ENCODE measurements at places on chromosomes 7 and 10.

DNA sequence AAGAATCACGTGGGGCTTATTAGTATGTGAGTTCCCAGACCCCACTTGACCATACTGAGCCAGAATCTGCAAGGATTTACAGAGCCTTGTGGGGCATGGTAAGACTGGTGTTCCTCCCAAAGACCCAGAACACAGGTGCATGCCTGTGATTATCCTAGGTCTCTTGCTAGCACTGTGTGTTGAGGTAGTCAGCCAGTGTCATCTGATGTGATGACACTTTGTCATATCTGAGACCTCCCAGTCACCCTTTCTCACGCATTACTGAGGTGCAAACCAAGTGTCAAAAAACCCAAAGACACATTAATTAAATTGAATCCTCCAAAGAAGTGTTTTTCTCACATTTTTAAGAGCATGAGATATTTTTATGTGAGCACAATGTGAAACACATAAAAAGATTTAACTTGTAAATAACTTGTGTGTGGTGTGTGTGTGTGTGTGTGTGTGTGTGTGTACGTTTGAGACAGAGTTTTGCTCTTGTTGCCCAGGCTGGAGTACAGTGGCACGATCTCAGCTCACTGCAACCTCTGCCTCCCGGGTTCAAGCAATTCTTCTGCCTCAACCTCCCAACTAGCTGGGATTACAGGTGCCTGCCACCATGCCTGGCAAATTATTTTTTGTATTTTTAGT lies 162.0 kb upstream of the PRPS1L1 start:
- no peak for DNase-seq

DNA sequence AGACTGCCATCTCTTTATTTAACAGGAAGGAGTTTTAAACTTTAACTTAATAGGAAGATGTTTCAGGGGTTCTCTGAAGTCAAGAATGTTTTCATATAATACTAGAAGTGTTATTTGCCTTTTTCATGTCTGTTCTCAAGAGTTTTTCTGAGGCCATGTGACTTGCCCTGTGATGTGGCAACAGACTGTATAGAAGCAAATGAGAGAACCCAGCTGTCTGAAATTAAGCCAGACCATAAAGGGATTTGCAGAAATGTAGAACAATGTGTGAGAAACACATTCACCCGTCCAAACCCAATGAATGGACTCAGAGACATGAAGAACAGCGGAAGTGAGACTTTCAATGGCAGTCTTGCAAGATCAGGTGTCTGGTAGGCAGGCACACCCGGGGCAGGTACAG lies 23.8 kb downstream of the MAPK8 start:
- no peak for DNase-seq

- no peak for DNase-seq
Measured at GRCh38 chr7:151572136-151572535, 52.4 kb upstream of the RHEB start.

- DNase-seq: no peak
Measured at GRCh38 chr10:33026422-33026821, 68.4 kb upstream of the ITGB1 start.

DNA sequence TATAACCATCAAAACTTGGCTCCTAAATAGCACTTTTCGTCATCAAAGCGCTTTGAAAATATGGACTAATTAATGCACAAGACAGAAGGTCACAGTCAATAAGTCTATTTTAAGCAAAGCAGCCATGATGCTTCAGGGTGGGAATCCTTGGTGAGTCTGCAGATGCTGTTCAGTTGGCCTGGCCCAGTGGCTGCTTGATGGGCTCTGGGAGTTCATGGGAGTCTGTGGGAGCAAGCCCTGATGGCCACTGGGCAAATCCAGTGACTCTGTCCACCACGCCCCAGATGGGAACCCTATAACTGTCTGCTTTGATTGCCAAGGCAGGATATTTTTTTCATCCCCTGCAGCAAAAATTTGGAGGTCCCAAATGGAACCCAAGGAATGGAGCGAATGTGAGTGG lies 95.7 kb upstream of the CTBP2 start:
- DNase-seq: no peak

DNA sequence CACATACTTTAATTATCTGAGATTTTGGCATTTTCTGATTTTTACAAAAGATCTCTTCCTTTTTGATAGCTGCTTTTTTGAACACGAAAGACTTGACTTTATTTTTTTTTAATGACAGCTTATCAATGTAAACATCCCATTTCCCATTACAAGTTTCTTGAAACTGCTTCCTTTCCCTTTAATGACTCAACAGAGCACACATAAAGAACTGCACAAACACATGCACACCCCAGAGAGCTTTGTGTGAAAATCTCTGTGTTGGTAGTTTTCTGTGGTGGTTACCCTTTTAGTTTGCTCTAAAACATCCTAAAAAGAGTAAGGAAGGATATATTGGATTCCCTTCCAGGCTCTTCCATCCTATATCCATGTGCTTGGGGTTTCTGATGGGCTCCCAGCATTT lies 125.1 kb upstream of the ZNF32 start:
- no peak for DNase-seq

DNA sequence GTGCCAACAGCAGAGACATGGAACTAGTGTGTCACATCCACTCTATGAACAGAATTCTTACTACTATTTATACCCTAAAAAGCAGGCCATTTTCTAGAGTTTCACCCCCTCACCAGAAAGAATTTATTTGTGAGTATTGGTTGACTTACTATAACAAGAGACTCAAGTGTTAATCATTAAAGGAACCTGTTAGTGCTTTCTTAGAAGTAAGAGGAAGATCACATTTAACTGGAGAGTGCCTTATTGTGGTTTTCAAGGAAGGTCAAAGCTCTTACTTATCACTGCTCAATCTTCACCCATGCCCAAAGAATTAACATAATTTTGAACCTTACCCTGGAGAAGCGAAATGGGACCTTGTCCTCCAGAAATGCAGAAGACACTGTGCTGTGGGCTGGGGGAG lies 169.3 kb upstream of the PRSS1 start:
- DNase-seq: no peak

DNA sequence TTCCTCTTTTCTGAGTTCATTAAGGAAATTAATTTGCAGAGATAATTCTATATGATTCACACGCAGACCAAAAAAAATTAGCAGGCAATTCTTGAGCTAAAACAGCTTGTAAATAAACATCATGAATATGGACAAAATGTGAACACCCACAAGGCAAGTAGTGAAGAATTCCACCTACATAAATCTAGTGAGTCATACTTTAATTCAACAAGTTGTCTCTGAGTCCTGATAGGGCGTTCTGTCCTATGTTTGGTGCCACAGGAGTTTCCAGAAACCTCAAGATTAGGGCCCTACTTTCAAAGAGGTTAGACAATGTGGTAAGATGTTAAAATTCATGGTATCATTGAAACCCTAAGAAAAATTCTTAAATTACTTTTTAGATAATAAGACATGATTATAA lies 122.3 kb downstream of the SGMS1 start:
- DNase-seq: peak; percentile 64

DNA sequence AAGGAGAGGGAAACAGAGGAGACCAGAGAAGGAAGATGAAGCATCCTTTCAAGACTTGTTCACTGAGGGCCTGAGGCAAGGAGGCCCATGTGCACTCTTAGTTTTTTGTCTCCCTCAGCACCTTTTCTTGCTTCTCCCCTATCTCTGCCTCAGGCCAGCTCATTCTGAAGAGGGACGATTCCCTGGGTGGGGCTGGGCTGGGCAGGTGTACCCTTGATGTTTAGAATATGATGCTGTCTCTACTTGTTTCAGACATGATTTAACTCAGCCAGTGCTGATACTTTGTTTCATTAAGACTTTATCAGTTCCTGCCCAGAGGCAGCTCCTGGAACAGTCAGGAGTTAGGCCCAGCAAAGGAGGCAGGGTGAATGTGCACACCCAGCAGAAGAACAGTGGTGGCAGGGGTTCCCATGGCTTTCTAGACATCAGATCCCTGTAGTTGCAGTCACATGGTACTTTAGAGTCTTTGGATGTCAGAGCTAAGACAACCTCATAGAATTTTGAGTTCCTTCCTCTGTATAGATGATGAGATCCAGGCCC lies 3.4 kb downstream of the PRXL2A start:
- no peak for DNase-seq

DNA sequence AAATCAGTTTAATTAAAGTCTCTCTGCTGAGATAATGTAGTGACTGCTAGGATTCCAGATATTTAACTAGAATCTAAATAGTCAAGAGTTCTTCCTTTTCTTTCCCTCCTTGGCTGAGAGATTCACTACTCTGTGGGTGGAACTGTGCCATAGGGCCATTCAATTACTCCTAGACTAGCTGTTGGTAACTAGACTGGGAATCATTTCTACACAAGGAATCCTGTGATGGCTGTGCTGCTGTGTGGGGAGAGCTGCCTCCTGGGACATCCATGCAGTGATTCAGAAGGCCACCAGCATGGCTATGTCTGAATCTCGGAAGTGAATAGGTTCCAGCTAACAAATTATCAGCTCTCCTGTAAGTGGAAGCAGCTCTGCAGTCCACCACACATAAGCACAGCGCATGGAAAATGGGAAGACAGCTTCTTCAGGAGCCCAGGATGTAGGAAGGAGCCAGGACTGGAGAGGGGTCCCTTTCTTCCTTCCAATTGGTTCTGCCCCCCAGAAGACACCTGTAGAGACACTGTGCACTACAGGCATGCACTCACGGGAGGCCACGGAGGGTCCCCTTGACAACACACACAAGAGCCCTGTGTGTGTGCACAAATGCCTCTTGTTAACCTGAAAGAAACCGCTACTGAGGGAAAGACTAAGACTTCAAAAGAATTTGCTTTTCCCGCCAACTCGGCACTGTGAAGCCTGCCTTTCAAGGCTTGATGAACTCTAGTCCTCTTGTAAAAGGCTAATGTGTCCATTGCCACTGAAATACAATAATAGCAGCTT lies 66.5 kb downstream of the SCRN1 start:
- no peak for DNase-seq

DNA sequence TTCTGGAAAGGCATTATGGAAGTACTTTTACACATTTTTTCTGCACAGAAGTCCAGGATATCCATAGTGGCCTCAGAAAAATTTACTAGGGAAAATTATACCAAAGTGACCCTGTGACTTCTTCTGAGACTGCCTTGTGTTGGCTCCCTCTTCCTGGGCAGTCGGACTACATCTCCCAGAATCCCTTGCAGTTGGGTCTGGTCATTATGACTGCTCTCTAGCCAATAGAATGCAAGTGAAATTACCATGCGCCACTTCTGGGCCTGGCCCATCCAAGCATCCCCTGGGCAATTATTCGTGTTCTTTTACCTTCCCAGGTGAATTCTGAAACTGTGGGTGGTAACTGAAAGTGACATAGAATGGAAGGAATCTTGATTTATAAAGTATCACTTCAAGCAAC lies 430.9 kb downstream of the ACTR3B start:
- no peak for DNase-seq

DNA sequence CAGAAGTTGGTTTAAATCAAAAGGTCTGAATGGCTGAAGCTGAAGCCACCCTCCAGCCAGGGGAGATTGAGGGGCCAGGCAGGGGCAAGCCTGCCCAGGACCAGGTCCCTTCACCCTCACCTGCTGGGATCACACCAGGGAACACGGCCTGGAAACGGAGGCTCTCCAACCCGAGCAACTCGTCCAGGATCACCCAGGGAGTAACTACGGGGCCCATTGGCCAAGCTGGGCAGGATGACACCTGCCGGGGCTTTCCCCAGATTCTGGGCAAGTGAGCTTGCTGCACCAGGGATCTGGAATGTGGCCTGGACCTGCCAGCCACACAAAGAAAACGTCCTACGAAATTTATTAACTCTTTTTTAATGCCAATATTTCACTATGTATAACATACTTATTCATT lies 30.4 kb upstream of the PPP2R2D start:
- DNase-seq: no peak

DNA sequence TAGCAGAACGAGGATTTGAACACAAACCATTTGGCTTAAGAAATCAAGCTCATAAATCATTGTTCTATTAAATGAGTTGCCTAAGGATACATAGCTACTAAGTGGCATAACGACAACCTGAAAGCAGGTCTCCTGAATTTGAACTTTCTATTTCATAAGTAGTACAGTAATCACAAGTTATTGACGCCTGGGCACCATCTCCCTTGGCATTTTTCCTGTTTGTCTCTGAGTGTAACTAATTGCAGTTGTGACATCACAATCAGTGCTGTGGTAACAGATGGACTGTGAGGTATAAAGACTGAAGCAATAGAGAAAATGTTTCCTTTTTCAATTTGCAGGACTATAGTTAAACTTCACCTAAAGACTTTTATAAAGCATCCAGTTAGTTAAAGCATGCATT lies 6.4 kb upstream of the CSTF2T start:
- no peak for DNase-seq

DNA sequence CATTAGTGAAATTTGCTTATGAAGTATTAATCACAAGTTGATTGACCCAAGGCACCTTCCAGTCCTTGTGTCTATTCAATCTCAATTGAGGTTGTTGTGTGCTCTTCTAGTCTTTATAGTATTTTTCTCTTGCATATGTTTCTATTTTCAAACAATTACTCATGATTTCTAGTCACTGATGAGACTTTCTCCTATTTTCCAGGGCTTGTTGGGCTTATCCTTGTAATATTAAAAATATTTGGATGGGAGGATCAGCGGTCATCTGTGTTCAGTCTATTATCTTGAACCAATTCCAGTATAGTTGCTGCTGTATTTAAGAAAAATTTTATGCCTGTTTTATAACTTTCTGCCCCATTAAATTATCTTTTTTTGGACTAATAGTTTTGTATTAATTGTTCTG lies 154.4 kb downstream of the PTEN start:
- no peak for DNase-seq

- DNase-seq: no peak
Measured at GRCh38 chr10:70773965-70774809, 11.0 kb downstream of the TBATA start.

DNA sequence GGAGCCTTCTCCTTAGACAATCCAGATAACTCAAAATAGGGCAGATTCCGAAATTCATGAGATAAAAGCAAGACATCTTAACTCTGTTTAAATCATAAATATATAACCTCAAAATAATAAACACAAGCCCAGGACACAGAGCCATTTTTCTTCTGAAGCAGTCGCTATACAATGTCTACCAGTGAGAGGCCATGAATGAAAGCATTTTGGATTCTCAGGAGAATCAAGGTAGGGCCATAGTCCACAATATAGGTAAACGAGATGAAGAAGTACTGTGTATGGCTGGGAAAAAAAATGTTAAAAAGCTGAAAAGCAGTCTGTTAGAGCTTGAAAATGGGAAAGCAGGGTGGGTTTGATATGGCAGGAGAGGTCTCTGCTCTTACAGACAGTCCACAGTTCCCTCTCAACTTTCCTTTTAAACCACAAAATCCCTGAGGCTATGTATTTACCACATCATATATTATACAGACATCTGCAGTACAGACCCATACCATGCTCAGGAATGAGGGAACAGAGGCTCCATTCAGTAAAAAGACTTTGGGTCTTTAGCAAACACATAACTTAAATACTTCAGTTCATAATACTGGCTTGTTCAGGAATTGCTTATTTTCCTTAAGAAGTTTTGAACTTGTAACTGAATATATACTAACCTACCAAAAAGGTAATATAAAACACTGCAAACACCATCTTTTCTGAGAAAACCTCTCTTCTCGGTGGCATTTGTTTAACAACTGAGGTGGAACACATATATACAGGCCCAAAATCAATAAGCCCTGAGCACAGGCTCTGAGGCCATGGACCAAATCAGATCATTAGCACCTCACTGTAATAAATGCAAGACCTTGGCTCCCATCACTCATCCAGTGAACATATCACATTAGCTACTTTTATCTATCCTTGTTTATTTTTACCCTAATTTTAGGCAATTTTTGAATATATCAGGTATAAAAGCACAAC lies 109.3 kb downstream of the SORBS1 start:
- DNase-seq: no peak
